SIG-M5 (cell line): ENCODE measurements at places on chromosomes 12 and 14.

DNA sequence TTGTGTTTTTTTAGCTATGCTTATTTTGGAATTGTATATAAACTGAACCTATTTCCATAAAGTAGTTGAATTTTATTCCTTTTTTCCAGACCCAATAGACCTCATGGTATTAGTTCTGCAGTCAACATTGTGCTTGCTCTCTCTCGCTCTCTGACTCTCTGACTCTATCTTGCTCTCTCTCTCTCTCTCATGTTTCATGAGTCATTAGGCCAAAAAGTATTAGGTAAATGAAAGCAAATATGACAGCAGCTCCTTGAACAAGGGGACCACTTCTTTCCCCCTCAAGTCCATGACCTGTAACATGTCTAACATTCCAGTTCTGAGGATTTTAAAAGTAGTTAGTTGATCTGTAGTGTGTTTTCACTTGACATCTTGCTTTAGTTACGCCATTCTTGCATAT is 14.0 kb upstream of the C12orf71 start:
- no peak for DNase-seq

GRCh38 chr12:25557830-25558436 is 4.8 kb upstream of the LMNTD1 start:
- no peak for DNase-seq

- no peak for DNase-seq
Observed at GRCh38 chr14:41817626-41818025, 210.9 kb downstream of the LRFN5 start.

- DNase-seq, result no peak
Observed at GRCh38 chr12:42809226-42809625, 219.7 kb upstream of the PRICKLE1 start.

- no peak for DNase-seq
Observed at GRCh38 chr12:106918746-106919145, 37.0 kb upstream of the TMEM263 start.

DNA sequence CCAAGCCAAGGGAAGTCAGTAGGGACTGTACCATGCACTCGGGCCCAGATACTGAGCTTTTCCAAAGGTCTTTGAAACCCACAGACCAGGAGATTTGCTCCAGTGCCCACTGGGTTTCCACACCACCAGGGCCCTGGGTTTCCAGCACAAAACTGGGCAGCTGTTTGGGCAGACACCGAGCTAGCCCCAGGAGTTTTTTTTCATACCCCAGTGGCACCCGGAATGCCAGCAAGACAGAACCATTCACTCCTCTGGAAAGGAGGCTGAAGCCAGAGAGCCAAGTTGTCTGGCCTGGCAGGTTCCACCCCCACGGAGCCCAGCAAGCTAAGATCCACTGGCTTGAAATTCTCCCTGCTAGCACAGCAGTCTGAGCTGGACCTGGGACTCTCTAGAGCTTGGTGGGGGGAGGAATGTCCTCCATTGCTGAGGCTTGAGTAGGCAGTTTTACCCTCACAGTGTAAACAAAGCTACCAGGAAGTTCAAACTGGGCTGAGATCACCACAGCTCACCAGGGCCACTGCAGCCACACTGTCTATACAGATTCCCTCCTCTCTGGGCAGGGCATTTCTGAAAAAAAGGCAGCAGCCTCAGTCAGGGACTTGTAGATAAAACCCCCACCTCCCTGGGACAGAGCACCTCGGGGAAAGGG is 793.7 kb downstream of the RPS29 start:
- DNase-seq, result no peak

DNA sequence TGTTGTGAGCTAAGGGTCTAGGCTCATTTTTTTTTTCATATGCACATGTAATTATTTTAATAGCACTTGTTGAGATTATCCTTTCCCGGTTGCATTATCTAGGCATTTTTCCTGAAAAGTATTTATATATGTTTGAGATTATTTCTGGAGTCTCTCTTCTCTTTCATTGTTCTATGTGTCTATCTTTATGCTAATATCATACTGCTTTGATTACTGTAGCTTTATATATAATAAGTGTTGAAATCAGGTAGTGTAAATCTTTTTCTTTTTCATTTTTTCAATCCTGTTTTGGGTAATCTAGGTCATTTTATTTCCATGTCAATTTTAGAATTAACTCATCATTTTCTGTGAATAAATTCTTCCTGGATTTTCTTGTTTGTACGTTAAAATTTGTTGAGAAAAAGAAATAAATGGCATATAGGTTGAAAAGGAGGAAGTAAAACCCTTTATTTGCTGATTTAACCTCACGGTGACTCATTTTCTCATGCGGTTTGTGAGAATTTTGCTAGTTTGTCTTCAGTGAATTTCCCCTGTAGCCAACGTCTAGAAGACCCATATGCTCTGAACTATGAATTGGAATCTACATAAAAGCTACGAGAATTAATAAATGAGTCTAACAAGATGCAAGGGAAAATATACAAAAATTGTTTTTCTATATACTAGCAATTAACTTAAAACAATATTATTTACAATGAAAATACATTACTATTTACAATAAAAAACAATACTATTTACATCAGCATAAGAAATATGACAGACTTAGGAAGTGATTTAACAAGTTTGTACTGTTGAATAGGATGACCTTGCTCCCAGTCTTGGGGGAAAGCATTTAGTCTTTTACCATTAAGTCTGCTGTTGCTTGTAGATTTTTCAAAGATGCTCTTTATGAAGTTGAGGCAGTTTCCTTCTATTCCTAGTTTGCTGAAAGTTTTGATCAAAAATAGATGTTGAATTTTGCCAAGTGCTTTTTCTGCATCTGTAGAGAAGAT is 105.0 kb downstream of the SNAPC1 start:
- DNase-seq, result peak; percentile 22

DNA sequence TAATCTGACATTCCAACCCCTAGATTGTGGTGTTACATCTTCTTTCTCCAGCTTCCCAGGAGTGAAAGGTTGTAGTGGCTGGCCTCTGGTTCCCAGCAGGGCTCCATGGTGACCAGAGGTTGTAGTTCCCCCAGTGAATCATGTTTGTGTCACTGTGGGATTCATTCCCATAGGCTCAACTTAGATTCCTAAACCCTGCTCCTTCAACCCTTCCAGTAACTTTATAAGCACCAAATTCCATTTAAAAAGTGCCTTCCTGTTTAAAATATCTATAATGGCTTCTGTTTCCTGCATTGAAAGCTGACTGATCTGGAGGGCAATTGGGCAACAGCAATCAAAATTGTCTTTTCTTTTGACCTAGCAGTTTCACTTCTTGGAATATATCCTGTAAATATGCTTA is 40.5 kb upstream of the TBC1D15 start:
- no peak for DNase-seq

GRCh38 chr14:33393231-33393894 is 454.7 kb downstream of the NPAS3 start:
- DNase-seq, result no peak

- no peak for DNase-seq
Observed at GRCh38 chr14:101622251-101623076, 61.2 kb downstream of the DIO3 start.

DNA sequence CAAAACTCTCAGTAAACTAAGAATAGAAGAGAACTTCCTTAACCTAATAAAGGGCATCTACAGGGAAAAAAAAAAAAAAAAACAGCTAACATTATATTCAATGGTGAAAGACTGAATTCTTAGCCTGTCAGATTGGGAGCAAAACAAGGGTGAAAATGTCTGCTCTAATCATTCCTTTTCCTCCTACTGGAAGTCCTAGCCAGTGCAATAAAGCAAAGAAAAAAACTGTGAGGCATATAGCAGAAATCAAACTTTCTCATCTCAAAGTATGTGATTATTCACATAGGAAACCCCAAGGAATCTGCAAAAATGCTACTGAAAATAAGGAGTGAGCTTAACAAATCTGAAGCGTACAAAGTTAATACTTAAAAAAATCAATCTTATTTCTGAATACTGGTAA is 170.7 kb downstream of the NUAK1 start:
- DNase-seq, result no peak

DNA sequence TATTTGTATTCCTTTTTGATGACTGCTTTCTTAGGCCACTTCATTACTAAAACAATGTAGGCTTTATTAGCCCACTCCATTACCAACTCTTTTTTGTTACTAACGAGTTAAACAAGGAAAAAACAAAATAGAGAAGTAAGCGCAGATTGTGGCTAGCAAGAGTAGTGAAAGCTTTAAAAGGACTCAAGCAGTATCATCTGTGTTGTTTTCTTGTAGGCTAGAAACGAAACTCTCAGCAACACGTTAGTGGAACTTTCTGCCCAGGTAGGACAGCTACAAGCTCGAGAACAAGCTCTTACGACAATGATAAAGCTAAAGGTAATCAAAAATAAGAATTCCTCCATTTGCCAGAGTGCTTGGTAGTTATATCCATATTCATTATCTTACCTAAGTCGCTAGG is 11.1 kb downstream of the CCDC62 start:
- DNase-seq, result no peak

DNA sequence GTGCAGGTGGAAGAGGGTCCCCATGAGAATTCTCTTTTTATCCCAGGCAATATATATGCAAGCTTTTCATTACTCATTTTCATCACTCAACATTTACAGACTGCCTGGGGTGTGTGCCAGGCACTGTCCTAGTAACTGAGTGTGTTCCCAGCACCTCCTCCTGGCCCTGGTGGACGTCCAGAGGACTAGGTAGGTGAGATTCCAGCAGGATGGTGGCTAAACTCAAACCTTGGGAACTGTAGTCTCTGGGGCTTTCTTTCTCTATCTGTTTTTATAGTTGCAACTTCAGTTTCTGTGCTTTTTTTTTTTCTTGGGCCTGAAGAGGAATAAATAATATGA is 63.8 kb downstream of the SUSD6 start:
- DNase-seq, result no peak

DNA sequence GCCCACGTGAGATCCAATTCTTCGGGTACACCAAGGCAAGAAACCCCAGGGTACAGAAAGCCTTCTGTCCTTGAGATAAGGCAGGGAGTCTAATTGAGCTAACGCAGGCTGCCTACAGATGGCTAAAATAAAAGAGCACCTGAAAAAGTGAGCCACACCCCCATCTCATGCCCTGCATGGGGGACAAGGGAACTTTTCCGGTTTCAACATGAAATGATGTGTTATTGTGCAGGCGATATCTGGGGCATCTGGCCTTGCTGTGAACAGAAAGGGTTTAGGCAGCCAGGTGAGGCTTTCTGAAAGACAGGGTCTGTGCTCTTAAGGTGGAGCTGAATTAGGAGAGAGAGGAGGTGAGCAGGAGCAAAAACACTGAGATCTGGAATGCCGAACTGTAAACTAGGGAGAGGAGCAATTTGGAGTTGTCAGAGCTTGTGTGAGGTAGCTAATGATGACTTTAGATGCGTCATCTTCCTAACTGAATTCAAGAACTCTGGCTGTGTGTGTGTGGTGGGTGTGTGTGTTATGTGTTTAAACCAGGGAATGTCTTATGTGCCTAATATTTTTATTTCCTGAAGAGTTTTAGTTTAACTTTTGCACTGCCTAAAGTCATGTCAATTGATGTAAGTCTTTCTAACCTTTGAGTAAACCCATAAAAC is 20.1 kb upstream of the LDHB start:
- no peak for DNase-seq

DNA sequence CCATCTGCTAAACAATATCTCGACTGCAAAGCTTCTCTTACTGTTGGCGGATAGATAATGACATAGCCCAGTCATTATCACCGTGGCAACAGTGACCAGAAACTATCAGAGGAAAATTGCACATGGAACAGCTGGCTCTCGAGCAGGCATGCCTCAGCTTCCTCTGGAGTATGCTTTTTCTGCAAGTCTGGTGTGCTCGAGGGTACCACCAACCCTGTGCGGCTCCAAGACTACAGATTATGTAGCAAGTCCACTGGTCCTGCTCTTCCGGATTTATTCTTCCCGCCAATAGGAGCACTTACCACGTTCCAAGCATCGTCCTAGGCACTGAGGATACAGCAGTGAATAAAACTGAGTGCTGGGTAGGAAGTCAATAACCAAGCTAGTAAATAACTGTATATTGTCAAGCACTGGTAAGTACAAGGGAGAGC is 1.4 kb upstream of the GLRX5 start:
- no peak for DNase-seq

GRCh38 chr14:76958980-76959710 is 69.4 kb downstream of the IRF2BPL start:
- no peak for DNase-seq

GRCh38 chr12:77120156-77121085 is 55.1 kb upstream of the E2F7 start:
- DNase-seq, result no peak

DNA sequence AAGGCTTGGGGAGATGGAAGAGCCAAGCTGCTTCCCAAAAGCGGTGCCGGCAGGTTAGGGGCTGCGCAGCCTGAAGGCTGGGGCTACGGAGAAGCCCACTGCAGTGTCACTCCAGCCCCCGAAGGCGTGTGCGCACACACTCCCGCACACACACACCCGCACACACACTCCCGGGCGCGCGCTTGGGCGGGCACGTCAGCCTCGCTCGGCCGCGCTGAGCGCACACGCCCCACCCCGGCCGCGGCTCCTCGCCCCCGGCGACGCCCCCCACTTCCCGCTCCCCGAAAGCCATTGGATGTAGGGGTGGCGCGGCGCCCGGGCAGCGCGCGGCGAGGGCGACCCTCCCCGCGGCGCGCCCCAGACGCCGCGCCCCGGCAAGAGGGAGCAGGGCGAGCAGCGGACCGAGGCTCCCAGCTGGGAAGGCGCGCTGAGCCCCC is at the start of gene KCNK10:
TSS of gene KCNK10 (minus strand) at position 184 of the 437 bp plus-strand sequence. CDS start 471 bp downstream, outside the sequence.
- DNase-seq, result no peak

DNA sequence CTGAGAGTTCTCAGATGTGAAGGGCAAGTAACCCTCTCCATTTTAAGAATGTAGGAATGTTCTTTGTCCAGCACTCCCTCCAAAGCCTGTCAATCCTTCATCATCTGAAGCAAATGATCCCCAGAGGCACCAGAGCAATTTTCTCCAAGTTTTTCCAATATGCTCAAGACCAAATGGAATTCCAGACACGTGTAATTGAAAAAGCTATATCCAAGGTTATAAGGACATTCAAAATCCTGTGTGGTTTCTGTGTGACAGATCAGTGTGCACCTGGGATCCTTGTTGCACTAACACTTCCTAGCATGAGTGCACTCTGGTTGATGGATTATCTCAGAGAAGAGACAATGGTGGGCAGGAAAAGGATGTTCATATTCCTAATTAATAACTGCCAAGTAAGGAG is 65.6 kb upstream of the OVCH1 start:
- DNase-seq, result no peak

DNA sequence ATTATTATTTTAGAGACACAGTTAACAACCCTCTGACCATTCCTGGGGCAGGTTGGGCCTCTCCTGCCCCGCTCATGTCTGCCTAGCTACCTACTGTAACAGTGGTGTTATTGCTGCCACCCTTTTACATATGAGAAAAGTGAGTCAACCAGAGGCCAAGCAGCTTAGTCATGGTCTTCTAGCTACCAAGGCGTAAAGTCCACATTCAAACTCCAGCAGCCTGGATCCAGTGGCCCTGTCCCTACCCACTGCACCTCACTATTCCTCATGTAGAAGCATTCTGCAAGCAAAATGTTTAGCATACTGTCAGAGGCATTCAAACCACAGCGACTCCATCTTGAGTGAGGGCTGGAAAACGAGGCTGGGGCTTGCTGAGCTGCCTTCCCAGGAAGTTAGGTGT is 95.8 kb downstream of the SLC15A4 start:
- no peak for DNase-seq
